ENCODE measurements at places on chromosomes 16 and 17.
A peak's percentile ranks its signal among the peaks of the same experiment; 100 is the strongest.

- DNase-seq: no peak
Measured at GRCh38 chr16:29686740-29687332, 7.9 kb downstream of the QPRT start.

GRCh38 chr16:73028263-73028662 is 19.7 kb downstream of the ZFHX3 start:
- DNase-seq: no peak

DNA sequence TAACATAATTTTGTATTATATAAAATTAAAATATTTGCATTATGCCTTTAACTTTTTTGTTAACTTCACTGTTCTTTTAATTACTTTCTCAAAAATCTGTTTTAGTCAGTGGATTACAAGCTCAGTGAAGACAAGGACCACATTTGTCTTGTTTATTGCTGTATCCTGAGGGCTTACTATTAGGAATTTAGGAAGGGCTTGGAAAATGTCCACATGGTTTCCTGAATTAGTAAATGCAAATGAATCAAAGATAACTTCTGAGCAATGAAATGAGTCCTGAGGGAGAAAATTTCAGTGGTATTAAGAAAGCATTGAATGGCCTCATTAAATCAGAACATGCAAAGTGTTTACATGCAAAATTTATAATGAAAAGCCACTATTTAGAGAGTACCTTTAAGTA is 1293.2 kb upstream of the GOT2 start:
- DNase-seq: no peak

- no peak for DNase-seq
Measured at GRCh38 chr17:5943982-5944381, 126.2 kb upstream of the WSCD1 start.

GRCh38 chr16:17327664-17328335 is 143.0 kb downstream of the XYLT1 start:
- DNase-seq: no peak

DNA sequence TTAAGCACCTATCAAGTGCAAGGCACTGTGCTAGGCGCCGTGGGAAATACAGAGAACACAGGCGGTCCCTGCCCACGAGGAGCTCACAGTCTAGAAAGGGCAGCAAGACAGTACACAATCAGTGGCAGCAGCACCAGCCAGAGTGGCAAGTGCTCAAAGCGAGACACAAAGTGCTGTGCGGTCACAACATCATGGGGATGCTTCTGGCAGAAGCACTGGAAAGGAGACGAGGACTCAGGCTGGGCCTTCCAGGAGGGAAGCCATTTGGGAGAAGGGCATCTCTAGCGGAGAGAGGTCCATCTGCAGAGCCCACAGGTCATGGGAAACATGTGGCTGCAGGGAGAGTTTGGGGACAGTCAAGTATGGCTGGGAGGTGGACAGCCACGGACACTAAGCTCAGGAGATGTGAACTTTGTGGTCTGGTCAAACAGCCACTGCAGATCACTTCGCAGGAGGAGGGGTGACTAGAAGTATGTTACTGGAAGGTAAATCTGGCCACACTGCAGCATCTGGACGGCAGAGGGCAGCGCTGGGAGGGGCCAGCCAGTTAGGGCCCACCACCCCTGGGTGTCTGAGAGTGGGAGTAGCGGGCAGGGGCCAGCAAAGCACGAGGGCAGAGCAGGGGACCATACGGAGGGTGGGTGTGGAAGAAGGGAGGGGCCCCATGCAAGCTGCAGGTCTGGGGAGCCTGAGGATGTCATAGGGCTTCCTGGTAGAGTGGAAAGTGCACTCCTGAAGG is 71.1 kb downstream of the N4BP1 start:
- no peak for DNase-seq

- DNase-seq: no peak
Measured at GRCh38 chr16:84416407-84417321, 48.3 kb downstream of the ATP2C2 start.

DNA sequence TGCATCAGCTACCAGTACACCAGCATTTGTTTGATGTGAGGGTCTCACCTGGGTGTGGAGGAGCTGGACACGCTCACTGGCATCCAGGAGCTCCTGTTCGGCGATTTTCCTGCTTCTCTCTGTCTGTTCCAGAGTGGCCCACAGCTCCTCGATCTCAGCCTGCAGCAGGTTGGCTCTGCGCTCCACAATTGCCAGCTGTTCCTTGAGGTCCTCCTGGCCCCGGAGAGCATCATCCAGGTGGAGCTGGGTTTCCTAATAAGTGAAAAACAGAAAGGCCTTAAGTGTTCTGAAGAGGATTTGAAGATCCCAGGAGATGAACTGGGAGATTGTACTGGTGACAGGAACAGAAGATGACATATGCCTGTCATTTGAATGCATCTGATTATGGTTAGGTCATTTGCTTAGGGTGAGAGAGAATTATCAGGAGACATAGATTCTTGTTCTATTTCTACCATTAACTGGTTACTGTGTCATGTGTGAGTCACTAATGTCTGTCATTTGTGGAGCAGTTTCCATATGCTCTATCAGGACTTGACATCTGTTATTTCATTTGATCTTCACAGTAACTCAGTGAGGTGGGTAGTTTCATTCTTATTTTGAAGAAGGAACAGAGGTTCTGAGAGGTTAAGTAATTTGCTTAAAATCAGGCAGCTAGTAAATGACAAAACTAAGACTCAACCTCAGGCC is 21.5 kb upstream of the MYH13 start:
- no peak for DNase-seq

DNA sequence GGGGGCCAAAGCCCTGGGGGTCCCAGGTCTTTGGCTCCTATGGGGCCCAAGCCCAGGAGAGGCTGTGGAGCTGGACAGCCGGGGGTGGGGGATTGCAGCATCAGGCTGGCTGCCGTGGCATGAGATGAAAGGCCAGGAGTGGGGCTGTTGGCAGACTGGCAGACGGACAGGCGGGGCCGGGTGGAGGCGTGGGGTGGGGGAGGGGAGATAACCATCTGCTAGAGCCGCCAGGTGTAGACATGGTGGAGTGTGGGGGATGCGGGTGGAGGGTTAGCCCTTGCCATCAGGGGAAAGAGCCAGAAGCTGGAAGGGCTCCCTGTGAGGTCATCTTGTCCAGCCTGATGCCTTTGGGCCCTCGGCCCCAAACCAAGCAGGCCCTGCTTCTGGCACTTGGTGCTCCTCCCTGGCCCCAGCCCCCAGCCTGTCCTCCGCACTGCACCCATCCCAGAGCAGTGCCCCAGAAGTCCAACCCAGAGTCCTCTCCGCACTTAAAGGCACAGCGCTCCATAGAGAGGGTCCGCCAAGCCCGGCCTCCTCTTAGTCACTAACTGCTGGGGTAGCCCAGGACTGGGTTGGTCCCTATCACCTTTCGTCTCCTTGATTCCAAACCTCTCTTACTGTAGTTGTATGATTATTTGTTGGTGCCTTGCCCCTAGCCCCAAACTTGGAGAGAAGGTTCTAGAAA is 33.3 kb upstream of the DLX4 start:
- no peak for DNase-seq

DNA sequence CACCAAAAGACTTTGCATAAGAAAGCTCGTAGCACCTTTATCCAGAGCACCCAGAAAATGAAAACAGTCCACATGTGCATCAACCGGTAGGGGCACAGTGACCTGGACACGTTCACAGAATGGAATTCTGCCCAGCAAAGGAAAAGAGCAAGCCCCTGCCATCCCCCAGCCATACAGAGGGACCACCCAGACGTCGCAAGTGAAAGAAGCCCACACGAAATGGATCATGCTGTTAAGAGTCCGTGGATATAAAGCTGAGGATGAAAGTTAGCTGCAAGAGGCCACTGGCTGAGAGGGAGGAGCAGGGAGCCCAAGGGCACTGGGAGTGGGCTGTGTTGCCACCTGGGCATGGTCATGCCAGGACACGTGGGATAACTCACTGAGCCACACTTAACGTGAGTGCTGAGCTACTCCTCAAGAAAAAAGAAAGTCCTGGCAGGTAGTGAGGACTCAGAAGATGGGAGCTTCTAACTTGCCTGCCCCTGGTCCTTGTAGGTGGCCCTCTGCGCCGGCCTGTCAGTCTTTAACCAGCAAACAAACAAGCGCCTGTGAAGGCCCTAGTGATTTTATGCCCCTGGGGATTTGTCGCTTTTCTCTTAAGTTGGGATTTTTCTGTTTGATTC is 190.7 kb downstream of the C16orf95 start:
- no peak for DNase-seq

DNA sequence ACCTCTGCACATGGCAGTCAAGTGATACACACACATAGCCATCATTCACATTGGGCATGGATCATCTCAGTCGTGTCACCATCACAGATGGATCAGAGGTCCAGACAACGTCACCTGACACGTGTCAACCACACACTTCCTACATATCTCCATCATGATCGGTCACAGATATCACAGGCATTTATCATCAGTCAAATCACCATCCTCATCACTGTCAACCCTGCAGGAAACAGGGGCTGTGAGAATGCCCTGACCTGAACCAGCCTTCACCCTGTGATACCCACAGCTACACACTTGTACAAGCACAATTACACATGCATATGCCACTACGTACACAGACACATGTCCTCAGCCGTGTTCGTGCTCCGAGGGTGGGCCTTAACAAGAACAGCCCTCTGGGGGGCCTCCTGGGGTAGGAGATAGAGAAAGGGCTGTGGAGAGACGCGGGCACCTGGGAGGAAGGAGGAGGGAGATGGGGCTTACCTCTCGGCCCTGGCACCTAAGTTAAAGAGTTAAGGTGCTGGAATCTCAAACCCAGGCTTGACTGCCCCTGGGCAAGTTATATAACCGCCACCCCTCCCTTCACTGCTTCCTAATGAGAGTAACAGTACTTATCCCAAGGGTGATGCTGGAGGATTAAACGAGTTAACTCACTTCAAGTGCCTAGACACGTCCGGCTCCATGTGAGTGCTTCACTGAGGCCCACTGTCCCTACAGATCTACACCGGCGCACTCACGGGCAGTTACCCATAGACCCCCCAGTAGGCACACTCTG is 1.1 kb downstream of the SLC12A4 start:
- DNase-seq: peak; percentile 33

DNA sequence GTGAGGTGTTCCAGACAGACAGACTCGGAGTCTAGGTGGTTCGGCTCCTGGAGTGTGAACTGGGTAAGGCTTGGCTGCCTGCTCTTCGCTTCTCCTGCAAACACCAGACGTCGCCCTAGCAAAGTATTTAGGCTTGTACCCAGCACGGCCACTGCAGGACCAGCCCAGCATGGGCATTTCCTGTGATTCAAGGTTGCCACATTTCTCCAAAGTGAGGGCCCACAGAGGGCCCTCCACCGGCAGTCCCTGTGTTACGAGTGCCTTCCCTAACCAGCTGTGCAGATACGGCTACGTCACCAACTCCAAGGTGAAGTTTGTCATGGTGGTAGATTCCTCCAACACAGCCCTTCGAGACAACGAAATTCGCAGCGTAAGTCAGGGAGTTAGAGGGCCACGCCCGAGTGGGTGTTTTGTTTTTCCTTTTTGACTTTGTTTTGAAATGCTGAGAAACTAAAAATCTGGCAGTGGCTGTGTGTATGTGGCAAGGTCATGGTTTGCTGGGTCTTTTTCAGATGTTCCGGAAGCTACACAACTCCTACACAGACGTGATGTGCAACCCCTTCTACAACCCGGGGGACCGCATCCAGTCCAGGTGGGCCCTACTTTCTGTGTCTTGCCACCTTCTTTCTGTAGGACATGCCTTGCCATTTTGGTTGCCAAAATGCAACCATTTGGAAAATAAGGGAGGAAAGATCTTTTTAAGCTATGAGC is 2.6 kb downstream of the TRAPPC2L start:
- DNase-seq: no peak

DNA sequence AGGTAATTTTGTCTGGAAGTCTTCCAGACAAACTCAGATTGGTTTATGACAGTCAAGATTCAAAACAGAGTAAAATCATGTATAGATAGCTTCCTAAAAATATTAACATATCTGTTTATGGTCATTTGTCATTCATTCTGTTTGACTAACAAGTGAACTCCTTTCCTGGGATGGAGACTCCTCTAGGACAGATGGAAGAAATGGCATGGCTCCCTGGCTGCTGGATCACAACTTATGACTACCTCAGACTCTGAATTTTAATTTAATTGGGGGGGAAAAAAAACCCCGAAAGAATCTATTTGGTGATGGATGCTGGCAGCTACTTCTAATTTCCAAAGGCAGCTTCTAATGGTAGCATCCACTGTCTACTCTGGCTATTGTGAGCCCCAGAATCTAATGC is 34.6 kb downstream of the PHLPP2 start:
- no peak for DNase-seq

GRCh38 chr17:56583772-56584171 is 9.7 kb upstream of the NOG start:
- no peak for DNase-seq

Measured in iris pigment epithelial cell (primary cell).